Muscle of leg (tissue), 16 donors: ENCODE measurements at places on chromosomes 7 and 10. TPM values are rescaled to one million over a fixed set of nuclear protein-coding genes. Genes with fewer than 3 reads are reported as not detected.

GDF2 gene
- not detected for total RNA-seq

GPNMB gene
- 98.1 TPM for total RNA-seq

AKR1C8 gene
- 0.09 TPM for total RNA-seq

- peaks cover 13% of the 10 kb centered on the region for H3K27me3 ChIP-seq
- DNase-seq = no peak
- no peaks in the 10 kb centered on the region for H3K36me3 ChIP-seq
- H3K27ac ChIP-seq = no peak overlapping the region
- peaks cover 8% of the 10 kb centered on the region for H3K4me1 ChIP-seq
These were observed 4.3 kb upstream of the SMKR1 start for GRCh38 chr7:129498021-129498420.

DNA sequence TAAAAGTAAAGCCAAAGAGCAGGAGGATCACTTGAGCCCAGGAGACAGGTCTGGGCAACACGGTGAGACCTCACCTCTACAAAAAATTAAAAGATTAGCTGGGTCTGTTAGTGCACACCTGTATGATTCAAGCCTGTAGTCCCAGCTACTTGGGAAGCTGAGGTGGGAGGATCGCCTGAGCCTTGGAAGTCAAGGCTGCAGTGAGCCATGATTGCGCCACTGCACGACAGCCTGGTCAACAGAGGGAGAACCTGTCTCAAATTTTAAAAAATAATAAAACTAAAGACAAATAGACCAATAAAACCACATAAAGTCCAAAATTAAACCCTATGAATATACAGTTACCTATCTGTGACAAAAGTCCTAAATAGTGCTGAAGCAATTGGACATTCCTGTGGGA lies 3.2 kb downstream of the LMBR1 start:
- H3K27ac ChIP-seq = no peak overlapping the region
- DNase-seq = no peak
- no peaks in the 10 kb centered on the region for H3K36me3 ChIP-seq
- peaks cover 7% of the 10 kb centered on the region for H3K4me1 ChIP-seq

DNA sequence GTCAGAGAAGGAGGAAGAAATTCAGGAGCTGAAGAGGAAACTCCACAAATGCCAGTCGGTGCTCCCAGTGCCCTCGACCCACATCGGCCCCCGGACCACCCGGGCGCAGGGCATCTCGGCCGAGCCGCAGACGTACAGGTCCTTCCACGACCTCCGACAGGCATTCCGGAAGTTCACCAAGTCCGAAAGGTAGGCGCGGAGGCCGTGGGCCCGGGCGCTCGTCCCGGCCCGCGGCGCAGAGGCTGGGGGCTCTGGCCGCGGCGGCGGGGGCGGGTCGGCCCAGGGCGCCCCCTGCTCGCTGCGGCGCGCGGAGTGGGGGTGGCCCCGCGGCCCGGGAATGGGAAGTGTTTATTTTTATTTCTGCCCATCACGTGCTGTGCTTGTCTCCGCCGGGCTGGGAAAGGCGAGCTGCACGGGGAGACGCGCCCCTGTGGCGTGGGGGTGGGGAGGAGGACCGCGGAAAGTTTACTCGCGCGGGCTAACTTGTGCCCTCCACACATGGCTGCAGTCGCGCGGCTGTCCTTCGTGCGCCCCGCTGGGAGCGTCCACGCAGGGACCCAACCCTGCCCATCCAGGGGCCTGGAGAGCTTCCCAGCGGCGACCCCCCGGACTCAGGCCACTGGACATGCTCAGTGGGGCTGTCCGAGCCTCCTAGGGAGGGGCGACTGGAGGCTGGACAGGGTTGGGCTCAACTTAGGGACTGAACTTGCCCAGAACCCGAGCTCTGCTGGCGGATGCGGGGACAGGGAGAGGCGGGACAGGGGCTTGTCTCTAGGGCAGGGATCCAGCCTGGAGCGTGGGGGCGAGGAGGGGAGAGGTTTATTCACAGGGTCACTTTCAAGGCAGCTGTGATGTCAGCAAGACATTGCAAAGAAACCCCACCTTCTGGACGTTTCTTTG lies 82.6 kb upstream of the PRKG1 start:
- peaks cover 26% of the 10 kb centered on the region for H3K27me3 ChIP-seq
- DNase-seq = peak; percentile 77
- peak overlapping the region; percentile 81 for H3K4me3 ChIP-seq

DNA sequence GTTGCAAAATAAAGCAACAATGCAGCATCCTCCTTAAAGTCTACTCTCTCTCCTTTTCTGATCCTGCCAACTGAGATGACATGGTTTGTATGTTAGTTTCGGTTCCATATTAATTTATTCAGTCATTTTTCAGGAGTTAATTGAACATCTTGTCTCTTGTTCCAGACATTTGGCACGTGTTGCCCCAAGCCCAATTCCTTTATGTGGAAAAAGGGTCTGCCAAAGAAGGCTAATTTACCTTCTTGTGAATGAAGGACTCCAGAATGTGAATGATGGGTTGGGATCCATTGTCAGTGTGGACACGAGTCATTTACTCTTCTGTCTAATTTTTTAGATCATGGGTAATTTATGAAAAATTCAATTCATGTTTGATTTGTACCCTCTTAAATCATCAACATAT lies 350.9 kb upstream of the LRGUK start:
- H3K4me3 ChIP-seq = no peak overlapping the region
- H3K27ac ChIP-seq = no peak overlapping the region
- no peaks in the 10 kb centered on the region for H3K4me1 ChIP-seq
- no peak for DNase-seq

DNA sequence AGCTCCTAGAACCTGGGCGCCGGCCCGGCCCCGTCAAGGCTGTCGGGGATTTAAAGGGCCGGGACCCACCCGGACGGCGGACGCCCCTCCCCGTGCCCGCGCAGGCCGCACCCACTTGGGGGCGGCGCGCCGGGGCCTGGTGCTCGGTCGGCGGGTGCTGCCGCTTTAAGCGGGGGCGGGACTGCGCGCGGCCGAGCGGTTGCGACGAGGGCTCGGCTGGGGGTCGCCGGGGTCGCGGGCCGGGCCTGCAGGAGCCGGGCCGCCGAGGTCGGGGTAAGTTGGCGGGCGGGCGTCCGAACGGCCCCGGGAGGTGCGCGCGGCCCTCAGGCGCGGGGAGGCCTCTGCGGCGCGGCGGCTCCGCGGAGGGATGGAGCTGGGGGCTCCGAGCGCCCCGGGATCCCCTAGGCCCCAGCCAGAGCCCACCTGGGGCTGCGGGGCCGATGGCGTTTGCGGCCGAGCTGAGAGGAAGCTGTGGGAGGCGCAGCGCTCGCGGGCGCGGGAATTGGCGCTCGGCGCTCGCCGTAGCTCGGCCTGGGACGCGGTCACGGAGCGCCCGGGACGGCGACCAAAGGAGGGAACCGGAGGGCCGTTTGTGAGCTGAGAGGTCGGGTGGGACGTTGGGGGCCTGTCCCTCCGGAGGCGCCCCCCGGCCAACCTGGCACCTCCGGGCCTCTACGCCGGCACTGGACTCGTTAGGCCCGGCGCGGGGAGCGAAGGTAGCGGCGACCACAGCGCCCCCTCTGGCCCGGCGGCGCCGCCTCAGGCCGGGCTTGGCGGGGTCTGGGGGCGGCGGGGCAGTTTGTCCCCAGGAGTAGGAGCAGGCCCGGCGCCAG lies at the start of gene TRRAP:
TSS of gene TRRAP (plus strand) at position 168 of the 833 bp plus-strand sequence. CDS start 2,619 bp downstream, outside the sequence.
- peak within 1 kb of the TSS; percentile 51 for H3K27ac ChIP-seq
- H3K4me3 ChIP-seq = peak within 1 kb of the TSS; percentile 70
- peak; percentile 85 for DNase-seq
- no peaks in the 10 kb centered on the region for H3K27me3 ChIP-seq
- H3K36me3 ChIP-seq = peaks cover 14% of the 10 kb centered on the region

DNA sequence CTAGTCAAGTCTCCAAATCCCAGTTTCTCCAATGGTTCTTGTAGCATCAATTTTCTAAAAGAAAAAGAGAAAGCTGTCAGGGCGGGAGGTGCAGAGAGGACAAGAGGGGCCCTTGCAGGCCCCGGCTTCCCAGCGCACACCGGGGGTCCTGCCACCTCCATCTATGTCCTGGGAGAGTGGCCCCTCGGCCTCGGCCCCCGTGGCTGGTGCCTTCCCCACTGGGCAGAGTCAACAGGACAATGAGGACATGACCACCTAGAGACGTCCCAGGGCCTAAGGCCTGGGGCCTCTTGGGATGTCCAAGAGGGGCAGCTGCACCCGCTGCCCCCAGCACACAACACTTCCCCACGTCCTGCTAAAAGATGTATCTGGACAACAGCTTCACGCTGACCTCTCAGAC lies 5.9 kb downstream of the COX19 start:
- no peak for DNase-seq
- H3K4me3 ChIP-seq = no peak overlapping the region
- H3K27me3 ChIP-seq = no peaks in the 10 kb centered on the region
- H3K27ac ChIP-seq = no peak overlapping the region
- peaks cover 55% of the 10 kb centered on the region for H3K36me3 ChIP-seq
- peaks cover 33% of the 10 kb centered on the region for H3K4me1 ChIP-seq

DNA sequence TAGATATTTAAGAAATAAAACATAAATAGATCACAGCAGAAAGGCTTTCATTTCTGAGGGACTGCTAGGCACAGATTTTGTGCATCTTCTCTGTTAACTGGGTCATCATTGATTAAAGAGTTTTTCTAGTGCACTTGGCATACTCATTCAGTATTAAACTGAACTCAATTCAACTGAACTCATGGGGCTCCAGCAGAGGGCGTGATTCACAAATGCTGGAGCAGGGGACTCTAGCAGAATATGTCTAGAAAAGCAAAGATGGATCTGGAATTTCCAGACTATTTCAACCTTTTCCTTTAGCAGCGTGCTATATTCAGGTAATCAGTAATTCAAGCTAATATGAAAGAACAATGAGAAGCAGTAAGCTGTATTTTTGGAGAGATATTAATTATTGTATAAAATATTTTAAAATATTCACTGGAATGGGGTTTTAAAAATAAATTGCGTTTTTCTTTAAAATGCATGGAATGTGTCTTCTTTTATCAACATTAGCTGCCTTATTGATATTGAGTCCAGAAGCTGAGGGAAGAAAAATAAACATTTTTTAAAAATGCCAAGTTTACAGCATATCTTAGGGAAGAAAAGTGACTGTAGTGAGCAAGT lies 296.8 kb upstream of the CACNA2D1 start:
- H3K27ac ChIP-seq = no peak overlapping the region
- no peaks in the 10 kb centered on the region for H3K4me1 ChIP-seq
- no peaks in the 10 kb centered on the region for H3K27me3 ChIP-seq
- no peaks in the 10 kb centered on the region for H3K36me3 ChIP-seq
- DNase-seq = peak; percentile 6

- no peaks in the 10 kb centered on the region for H3K36me3 ChIP-seq
- DNase-seq = no peak
- no peaks in the 10 kb centered on the region for H3K27me3 ChIP-seq
These were observed 122.7 kb downstream of the RAPGEF5 start for GRCh38 chr7:22234227-22234626.

GRCh38 chr7:138116141-138116540 lies 39.9 kb downstream of the AKR1D1 start:
- no peak for DNase-seq
- H3K4me1 ChIP-seq = no peaks in the 10 kb centered on the region
- no peaks in the 10 kb centered on the region for H3K27me3 ChIP-seq
- H3K4me3 ChIP-seq = no peak overlapping the region

GRCh38 chr10:110200503-110200902 lies 6.9 kb upstream of the MXI1 start:
- no peak for DNase-seq
- no peak overlapping the region for H3K4me3 ChIP-seq
- no peaks in the 10 kb centered on the region for H3K36me3 ChIP-seq

- DNase-seq = peak; percentile 69
- no peak overlapping the region for H3K27ac ChIP-seq
- no peaks in the 10 kb centered on the region for H3K36me3 ChIP-seq
- no peaks in the 10 kb centered on the region for H3K4me1 ChIP-seq
- no peak overlapping the region for H3K4me3 ChIP-seq
These were observed 1035.1 kb downstream of the CNTNAP2 start for GRCh38 chr7:147151661-147152060.

- no peaks in the 10 kb centered on the region for H3K36me3 ChIP-seq
- no peak overlapping the region for H3K27ac ChIP-seq
- DNase-seq = no peak
These were observed 279.5 kb upstream of the AKR1E2 start for GRCh38 chr10:4546500-4546899.

DNA sequence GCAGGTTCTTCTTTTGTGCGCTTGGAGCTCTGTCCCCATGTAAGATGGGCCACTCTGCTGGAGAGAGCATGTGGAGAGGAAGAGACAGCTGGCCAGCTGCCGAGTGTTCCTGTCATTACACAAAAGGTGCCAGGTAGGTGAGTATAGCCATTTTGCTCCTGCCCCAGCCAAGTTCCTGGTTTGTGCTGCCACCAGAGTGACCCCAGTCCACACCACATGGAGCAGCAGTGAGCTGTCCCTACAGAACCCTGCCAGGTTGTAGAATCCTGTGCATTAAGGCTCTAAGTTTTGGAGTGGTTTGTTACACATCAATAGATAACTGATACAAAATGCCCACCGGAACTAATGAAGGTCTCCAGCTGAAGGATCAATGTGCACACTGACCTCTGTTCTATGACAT lies 84.6 kb upstream of the GHITM start:
- no peak overlapping the region for H3K4me3 ChIP-seq
- H3K27me3 ChIP-seq = no peaks in the 10 kb centered on the region
- no peaks in the 10 kb centered on the region for H3K36me3 ChIP-seq
- DNase-seq = no peak

- DNase-seq = no peak
- H3K4me3 ChIP-seq = no peak overlapping the region
- no peaks in the 10 kb centered on the region for H3K27me3 ChIP-seq
- no peaks in the 10 kb centered on the region for H3K4me1 ChIP-seq
- H3K27ac ChIP-seq = no peak overlapping the region
These were observed 32.4 kb downstream of the CCM2 start for GRCh38 chr7:45032421-45032820.
